ENCODE measurements at places on chromosomes 4 and X. TPM values are rescaled to one million over a fixed set of nuclear protein-coding genes. Genes with fewer than 3 reads are reported as not detected.
A peak's percentile ranks its signal among the peaks of the same experiment; 100 is the strongest.

C1QTNF7 gene
- total RNA-seq: not detected

TBX22 gene
- not detected for total RNA-seq

TMPRSS11A gene
- not detected for total RNA-seq

TSPAN6 gene
- 29.3 TPM for total RNA-seq

SRPX2 gene
- total RNA-seq: 36.7 TPM

OPN1LW gene
- total RNA-seq: not detected

VCX gene
- total RNA-seq: not detected

PAGE4 gene
- not detected for total RNA-seq

PDLIM3 gene
- total RNA-seq: 0.25 TPM

CXCL13 gene
- not detected for total RNA-seq

CITED1 gene
- not detected for total RNA-seq

DCAF4L1 gene
- total RNA-seq: not detected

GRCh38 chr4:52164116-52164515, 113.0 kb downstream of the SPATA18 start:
- DNase-seq: no peak

GRCh38 chr4:30789219-30789671, 69.1 kb downstream of the PCDH7 start:
- DNase-seq: no peak

GRCh38 chr4:187006189-187006618, 282.5 kb upstream of the FAT1 start:
- peak; percentile 15 for DNase-seq

DNA sequence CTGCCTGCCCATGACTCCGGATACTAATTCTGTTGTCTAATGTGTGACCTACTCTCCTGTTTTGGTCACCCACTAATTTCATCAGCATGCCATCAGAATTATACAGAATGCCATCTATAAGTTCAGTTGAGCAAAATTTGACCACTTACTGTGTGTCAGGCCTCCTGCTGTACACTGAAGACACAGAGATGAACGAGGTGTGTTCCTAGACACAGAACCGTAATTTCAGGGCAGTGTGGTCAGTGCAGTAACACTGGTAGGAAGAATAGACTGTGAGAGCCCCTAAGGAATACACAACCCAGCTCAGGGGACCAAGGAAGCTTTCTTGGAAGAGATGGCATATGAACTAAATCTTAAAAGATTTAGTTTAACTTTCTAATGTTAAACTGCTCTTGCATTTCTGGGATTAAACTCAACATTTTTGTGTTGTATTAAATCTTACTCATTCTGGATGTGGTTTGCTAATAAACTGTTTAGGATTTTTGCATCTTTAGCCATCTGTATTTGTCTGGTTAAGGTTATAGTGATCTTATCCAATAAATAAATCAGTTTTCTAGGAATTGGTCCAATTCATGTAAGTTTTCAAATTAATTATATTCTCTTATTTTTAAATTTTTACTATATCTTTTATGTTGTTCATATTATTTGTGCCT, 34.3 kb downstream of the KANTR start:
- DNase-seq: peak; percentile 49

GRCh38 chr4:20249333-20249732, 2.4 kb upstream of the SLIT2 start:
- DNase-seq: peak; percentile 76

DNA sequence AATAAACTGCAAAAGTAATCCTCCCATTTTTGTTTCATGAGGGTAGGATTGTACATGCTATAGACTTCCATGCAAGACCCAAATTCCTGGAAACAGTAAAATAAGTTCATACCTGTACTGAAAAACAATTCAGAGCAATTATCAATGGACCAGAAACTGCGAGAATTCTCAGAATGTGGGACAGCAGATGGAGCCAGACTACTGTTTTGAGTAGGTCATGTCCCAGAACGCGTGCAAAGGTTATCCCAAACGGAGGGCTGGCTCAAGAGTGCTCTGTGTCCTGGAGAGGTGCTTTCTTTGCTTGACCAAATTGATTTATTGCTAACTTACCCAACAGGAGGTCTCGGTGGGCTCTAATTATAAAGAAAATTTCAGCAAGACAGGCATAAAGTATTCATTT, 1.7 kb upstream of the MAGEH1 start:
- DNase-seq: peak; percentile 35

- peak; percentile 53 for DNase-seq
Measured at GRCh38 chr4:156766846-156767245, 204.8 kb downstream of the PDGFC start.

DNA sequence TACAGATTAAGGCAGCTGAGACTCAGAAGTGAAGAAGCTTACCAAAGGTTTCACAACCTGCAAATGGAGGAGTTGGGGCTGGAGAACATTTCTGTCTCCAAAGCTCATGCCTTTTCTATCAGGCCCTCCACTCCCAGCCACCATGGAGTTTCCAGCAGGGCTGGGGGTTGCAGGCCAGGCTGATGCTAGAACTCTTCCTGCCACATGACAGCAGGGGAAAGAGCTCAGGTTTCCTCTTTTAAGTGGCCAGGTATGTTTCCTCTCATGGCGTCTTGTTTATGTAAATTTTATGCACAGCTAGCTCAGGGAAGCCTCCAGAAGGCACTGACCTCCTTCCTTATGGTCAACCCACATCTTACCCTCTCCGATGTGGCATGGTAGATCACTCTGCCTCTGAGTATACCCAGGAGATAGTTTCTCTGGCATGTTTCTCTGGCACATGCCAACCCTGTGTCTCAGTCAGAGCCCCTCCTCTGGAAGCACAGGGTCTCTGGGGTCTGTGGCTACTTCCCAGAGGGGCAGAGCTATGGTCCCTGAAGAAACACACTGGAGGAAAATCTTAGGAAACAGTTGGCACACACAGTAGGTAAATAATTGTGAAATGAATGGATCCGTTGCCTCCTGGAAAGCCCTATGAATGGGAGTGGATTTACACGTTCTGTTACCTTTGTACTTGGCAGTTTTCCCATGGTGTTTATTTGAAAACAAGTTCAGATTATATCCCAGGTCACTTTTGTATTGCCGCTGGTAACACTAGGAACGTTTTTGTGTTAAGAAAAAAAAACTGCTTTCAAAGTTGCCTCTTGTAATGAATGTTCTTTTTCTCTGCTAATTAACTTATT, 28.9 kb downstream of the PDK3 start:
- no peak for DNase-seq

DNA sequence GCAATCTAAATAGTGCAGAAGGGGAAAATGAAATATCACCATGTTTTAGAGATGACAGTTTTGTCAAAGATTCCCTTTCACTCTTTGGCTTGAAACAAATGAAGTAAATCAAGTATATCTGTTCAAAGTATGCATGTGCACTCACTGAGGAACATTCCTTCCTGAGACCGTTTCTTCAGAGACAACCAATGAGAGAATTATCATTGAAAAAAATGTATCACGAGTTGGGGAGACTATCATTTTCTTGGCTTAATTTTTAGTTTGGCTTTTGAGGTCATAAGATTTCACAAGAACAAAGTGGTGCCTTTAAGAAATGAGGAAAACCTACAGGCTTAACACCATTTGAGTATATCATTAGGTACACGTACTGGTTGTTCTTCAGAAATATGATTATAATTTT, 56.3 kb downstream of the PCDH7 start:
- DNase-seq: no peak

DNA sequence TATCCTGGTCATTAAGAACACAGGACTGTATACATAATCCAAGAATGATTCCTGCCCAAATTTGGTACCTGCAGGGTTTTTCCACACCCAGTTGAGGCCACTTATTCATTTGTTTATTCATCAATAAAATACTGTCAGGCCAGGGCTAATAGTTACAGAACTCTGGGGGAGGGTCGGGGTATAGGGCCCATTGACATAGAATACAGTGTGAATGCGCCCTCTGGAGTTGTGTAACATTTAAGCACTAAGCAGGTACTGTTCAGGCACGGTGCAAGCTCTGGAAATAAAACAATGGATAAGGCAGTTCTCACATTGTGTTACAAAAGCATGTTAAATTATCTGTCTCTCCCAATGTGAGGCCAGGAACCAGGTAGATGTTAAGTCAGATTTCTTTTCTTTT, 30.8 kb upstream of the LRBA start:
- no peak for DNase-seq

DNA sequence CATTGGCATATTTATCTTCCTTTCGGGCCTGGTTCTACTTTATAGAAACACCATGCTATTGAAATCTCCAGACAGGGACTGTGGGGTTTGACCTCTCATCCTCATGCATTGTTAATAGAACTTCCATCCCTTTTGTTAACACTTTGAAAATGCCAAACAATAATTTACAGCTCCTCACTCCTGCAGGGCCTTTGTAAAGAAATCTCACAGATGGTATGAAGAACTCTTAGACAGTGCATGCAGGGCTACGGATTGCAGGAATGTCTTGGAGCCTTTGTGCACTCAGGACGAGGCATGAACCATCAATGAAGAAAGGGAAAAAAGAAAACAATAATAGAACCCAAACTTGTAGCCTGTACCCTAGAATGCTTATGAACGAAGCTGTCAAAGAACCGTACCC, 92.8 kb upstream of the TMEM47 start:
- DNase-seq: no peak

DNA sequence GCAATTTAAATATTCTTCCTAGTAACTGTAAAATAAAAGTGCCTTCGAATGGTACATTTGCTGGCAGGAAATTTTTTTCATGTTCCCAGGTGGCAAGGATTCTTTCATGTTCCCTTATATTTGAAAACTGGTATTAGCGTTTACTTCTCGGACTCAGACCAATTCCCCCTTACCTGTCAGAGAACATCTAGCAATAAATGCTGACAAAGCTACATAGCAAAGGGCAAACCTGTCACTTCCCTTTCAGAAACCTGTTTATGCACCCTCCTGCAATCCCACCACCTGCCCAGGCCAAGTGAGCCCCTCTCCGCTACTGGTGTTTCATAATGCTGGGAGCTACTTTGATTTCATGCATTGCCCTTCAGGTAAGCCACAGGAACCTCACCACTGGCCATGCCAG, 98.2 kb downstream of the HPRT1 start:
- DNase-seq: no peak

- no peak for DNase-seq
Measured at GRCh38 chrX:30343206-30343605, 34.0 kb upstream of the NR0B1 start.

DNA sequence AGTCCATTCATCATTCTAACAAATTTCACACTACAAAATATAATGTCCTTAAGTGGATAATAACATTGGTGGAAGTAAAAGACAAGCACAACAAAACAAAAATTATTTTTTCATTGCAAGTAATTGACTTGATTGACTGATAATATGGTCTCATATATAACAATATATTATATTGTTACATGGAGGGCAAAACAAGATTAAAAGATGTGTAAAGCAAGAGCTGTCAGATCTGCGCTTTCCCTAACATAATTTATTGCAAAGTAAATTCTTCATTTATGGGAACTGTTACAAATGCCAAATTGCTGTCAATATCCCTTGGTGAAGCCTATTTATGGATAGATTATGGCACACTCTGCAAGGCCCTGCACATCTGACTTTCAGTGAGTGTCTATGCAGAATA, 233.6 kb downstream of the PCDH7 start:
- no peak for DNase-seq
